ENCODE measurements at places on chromosomes 1 and 21.

GRCh38 chr1:101022294-101022693, 3.3 kb downstream of the DPH5 start:
- DNase-seq, result no peak

GRCh38 chr1:162661336-162661735, 29.1 kb downstream of the DDR2 start:
- no peak for DNase-seq

DNA sequence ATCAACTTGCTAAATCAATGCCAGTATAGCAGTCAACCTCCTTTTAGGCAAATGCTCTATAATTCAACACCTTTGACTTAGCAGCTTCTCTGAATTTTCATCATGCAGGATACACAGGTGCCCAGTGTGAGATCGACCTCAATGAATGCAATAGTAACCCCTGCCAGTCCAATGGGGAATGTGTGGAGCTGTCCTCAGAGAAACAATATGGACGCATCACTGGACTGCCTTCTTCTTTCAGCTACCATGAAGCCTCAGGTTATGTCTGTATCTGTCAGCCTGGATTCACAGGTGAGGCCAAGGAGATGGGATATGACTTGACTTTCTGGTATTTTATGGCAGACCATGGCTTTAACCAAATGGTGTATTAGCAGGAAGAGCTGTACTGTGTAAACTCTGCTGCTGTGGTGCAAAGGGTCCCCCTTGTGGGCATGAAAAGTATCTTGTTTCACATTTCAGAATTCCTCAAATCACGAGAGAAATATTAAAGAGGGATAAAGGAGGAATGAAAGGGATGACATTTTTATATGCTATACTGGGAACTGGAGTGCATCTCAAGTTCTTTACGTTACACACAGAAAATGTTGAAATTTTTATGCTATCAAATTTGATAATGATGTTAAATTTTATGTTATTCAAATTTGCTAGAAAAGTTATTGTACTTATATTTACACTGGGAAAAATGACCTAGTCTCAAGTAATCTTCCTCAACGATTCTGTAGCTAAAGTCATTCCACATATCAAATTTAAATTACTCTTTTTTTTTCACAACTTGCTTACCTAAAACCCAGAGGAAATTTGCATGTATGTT, 88.9 kb downstream of the CRB1 start:
- no peak for DNase-seq

DNA sequence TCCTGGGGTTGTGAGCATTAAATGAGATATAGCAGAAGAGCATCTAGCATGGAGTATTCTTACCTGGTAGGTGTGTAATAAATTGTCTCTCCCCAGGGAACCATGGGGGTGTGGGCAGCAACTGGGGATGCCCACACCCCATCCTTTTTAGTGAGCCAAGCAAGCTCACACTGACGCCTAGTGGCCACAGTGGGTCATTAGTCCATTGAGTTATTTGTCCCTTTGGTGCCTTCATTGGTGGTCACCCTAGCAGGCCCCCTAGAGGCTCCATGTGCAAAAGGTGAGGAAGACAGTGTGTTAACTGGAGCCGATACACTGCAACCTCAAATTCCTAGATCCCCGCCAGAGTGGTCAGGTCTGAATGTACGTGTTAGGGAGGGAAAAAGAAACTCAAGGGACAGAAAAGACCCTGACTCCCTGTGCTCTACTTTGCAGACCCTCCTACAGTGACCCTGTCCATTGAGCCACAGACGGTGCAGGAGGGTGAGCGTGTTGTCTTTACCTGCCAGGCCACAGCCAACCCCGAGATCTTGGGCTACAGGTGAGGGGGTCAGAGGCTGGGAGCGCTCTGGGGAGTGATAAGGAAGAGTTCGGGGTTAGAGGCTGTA, 93.3 kb upstream of the CD1D start:
- DNase-seq, result no peak

DNA sequence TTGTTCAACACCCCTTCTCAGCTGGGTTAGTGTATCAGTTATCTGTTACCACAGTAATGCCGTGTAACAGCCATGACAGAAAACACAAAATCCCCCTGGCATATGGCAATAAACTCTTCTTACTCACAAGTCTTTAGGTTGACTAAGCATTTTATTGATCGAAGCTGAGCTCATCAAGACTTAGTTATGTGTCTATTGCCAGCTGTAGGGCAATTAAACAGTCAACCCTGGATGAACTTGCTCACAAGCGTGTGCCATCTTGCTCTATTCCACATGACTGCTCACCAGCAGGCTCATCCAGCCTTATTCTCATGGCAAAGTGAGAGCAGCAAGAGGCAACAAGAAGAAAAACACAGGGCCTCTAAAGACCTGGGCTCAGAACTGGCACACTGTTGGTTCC, 333.8 kb upstream of the PTBP2 start:
- no peak for DNase-seq

DNA sequence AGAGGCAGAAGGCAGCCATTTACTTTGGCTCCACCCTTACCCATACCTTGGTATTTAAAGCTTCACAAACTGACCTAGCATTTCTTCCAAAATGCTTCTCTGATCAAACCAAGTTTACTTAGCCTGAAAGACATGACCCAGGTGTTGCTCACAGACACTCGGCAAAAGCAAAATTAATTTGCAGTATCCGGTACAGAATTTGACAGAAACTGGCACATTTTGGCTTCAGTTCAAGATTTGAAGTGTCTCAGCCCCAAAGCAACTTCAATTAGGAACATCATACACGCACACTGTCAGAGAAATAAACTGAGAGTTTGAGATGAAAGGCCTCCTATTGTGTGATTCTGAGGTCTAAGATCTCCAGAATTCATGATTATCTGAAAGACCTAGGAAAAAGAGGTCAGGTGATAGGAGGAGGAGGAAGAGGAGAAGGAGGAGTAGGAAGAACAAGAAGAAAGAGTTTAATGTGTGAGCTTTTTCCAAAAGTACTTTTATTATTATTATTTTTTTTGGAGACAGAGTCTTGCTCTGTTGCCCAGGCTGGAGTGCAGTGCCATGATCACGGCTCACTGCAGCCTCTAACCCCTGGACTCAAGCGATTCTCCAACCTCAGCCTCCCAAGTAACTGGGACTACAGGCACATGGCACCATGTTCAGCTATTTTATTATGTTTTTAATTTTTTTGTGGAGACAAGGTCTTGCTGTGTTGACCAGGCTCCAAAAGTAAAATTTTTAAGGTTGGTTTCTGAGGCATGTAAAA, 143.6 kb downstream of the SLC45A1 start:
- no peak for DNase-seq

DNA sequence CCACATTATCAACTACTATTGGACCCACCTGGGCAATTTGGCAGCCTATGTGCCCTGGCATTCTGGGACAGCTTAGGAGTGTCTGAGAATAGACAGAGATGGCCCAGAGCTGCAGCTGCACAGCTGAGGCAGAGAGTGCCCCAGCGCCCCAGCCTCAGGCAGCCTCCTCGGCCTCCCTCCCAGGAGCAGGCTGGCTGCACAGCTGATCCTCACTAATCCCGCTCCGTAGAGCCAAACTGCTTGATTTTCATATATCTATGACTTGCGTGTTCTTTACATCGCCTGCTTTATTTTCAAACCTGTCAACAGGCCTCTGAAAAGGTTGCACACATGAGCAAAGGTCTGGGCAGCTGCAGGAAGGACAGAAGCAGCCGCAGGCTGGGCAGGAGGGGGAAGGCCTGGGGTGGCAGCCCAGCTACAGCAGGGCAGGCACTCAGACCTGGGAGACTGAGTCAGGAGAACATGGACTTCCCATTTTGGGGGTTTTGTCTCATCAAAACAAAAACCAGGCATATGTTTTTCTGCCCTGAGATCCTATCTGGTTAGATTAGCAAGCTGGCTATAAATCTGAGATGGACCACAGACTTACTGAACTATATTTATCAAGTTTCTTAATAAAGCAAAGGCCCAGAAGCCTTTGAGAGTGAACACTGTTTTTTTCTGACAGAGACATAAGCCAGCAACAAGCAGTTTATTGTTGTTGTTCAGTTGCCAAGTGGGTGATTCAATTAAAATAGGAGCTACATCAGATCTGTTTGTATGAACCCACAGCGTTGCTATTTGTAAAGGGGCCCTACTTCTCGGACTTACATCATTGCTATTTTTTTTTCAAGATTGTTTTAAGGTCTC, 301.8 kb upstream of the DUSP10 start:
- DNase-seq, result no peak

DNA sequence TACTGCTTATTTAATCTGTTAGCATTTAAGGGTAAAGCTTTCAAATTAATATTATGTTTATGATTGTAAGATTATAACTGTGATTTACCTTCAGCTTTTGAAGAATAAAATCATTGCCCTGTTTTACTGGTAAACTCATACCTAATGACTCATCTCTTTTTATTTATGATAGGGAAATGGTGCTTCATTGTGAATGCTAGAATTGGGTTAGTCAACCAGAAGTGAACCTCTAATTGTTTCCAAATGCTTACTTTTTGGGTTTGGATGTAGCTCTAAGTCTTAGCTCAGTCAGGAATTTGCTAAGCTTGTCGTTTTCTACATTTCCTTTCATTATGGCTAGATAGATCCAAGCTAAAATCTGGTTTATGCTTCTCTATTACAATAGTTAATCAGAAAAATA, 59.4 kb downstream of the SLC30A7 start:
- DNase-seq, result no peak

GRCh38 chr1:156945881-156946661, 25.6 kb downstream of the LRRC71 start:
- DNase-seq, result no peak

- DNase-seq, result no peak
Measured at GRCh38 chr1:184062640-184063286, 11.2 kb downstream of the TSEN15 start.

GRCh38 chr1:229547542-229547941, 11.0 kb downstream of the ABCB10 start:
- DNase-seq, result no peak
